ENCODE measurements at places on chromosomes 16 and 17.

DNA sequence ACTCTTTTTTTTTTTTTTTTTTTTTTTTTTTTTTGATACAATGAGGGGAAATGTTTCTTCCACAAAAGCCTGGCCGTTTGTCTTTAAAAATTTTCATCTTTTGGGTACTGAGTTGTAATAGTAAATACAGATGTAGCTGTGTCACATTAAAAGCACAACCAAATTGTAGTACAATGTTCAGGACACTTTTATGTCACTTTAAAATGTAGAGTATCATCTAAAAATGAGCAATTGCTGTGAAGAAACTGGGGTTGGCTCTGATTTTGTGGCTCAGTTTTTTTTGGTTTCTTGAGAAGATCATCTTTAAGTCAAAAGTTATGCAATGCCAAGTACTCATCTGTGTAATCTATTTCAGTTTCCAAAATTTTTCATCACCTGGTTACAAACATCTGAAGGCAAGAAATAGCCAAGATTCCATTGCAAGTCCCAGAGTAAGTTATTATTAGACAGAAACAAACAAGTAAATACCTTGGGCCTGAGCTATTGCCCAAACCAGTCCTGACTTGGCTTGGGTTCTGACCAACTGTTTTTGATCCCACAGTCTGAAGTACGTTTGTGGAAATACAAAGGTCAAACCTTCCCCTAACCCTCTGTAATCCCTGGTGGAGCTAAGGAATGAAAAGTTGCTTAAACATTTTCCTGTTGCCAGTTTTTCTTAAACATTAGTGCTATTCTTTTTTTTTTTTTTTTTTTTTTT is 717.2 kb downstream of the WWOX start:
- no peak for DNase-seq

GRCh38 chr17:9230346-9230745 is 209.0 kb downstream of the NTN1 start:
- no peak for DNase-seq

GRCh38 chr17:55038291-55038690 is 69.7 kb downstream of the STXBP4 start:
- peak; percentile 8 for DNase-seq

- peak; percentile 65 for DNase-seq
Observed at GRCh38 chr16:2881783-2882649, 999 bp upstream of the FLYWCH2 start.

DNA sequence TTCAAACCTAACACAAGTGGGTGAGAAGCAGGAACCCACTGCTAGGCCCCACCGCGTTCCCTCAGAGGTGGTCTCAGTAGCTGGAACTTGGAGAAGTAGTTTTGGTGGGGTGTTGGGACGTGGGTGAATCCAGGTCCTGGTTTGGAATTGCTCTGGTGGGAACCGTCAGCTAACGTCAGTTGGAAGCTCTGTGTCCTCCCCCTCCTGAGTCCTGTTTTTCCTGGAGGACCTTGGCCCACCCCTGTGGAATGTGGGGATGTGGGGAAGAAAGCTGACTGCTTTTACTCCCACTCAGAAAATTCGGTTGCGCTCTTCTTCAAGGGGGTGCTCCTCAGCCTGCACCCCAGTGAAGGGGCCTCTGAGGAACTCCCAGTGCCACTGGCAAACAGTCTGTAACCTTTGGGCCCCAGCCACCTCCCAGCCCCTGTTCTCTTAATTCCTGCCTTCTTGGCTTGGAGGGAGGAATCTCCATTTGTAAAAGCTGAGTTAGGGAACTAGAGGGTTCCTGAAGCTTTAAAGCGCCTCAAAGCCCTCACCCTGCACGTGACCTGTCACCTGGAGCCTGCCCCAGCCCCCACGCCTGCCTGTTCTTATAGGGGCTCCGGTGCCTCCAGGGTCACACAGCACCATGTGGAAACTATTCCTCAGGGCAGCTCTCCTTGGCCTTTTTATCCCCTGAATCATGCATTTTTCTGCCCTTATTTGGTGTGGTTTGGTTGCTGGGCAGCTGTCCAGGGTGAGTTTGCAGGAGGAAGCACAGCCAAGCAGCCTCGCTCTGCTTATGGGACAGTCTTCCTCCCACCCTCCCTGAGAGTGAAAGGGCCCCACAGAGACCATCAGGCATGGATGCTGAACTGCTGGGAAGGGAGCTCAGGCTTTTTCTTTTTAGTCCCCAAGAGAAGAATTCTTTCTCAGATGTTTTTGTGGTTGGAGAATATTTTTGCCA is 16.2 kb upstream of the NAGLU start:
- DNase-seq, result peak; percentile 70

GRCh38 chr17:64032081-64032480 is 11.6 kb upstream of the ICAM2 start:
- no peak for DNase-seq

- no peak for DNase-seq
Observed at GRCh38 chr17:78325076-78325687, 34.7 kb downstream of the SOCS3 start.

GRCh38 chr16:86945166-86945900 is 367.0 kb downstream of the FOXL1 start:
- no peak for DNase-seq

DNA sequence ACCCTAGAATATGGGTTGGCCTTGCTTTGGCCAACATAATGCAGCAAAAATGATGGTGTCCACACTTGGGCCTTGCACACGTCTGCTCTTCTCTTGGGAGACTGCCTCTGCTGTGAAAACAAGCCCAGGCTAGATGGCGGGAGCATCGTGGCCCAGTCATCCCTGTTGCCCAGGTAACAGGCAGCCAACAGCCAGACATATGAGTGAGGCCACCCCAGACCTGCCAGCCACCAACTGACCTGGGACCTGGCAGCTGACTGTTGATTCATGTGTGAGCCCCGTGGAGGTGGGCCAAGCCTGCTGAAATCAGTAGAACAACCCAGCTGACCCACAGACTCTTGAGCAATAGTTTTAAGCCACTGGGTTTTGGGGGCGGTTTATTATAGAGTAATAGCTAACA is 39.4 kb upstream of the CDH3 start:
- DNase-seq, result no peak

- peak; percentile 65 for DNase-seq
Observed at GRCh38 chr16:50684823-50685461, 3.8 kb upstream of the SNX20 start.

- DNase-seq, result no peak
Observed at GRCh38 chr16:30700491-30700890, 1.5 kb downstream of the SRCAP start.

- DNase-seq, result no peak
Observed at GRCh38 chr17:1422885-1423284, 22.9 kb upstream of the YWHAE start.

DNA sequence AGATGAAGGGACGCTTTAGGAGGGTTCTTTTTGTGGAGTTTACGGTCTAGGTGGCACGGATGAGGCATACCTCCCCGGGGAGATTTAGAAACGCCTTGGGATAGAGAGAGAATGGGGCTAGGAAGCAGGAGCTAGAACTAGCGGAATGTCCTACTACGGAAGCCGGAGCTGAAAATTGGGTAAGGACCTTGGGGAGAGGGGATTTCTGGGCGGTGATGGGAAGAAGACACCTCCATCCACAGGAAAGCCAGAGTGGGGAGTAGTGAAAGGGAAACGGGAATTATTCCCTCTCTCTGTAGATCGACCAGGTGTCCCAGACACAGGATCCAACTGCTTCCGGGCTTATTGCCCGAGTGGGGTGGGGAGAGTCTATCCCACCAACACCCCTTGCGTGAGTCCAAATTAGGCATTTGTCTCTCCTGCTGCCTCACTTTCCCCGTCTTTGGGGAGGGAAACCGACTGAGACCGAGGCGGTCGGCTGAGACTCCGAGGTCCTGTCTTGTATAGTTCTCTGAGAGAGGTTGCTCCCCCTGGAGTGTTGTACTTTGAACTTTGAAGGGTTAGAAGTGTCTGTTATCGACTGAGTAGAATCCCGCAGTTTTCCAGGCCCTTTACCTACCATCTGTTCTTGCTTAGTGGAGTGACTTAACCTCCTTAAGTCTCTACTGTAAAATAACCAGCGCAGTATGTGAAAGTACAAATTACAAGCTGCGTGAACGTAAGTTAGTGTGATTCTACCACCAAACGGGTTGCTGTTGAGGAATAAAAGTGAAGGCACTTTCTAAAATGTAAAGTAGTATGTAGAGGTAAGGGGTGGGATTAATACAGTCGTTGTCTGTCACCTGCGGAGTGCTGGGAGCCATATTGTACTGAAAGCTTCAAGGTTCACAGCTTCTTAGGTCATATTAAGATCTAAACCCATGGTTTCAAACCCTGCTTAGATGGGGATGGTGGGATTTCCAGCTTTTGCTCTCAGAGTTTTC is 1.0 kb downstream of the RSPRY1 start:
- peak; percentile 49 for DNase-seq

GRCh38 chr17:37100231-37100630 is 151.5 kb downstream of the AATF start:
- DNase-seq, result no peak

DNA sequence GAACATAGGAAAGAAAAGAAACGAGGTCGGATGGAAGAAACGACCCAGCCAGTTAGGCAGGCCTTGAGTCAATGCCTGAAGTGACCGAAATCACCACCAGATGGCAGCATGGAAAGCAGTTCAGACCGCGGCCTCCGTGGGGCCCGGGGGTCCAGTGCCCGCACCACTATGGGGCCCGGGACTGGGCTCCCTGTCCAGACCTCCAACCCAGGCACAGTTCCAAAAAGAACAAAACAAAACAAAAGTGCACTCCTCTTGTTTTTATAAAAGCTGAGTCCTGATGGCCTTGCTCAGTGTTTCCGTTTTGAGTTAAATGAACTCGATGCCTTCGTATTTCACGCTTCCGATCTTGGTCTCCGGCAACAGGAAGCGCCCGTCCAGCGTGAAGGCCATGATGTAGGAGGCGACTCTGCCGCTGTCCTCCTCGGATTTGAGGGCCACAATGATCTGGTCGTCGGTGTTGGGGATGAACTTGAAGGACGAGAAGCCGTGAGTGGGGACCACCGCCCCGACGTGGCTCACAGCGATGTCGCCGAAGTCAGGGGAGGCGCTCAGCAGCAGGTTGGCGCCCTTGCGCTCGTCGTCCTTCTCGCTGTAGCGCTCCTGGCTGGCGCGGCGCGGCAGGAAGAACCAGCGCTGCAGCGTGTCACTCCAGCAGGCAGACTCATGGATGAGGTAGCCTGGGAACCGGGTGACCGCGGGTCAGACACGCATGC is 13.7 kb upstream of the LGALS3BP start:
- DNase-seq, result peak; percentile 76

GRCh38 chr16:54519161-54519695 is 232.6 kb upstream of the IRX3 start:
- no peak for DNase-seq

- no peak for DNase-seq
Observed at GRCh38 chr16:7509963-7510601, 177.4 kb downstream of the RBFOX1 start.

DNA sequence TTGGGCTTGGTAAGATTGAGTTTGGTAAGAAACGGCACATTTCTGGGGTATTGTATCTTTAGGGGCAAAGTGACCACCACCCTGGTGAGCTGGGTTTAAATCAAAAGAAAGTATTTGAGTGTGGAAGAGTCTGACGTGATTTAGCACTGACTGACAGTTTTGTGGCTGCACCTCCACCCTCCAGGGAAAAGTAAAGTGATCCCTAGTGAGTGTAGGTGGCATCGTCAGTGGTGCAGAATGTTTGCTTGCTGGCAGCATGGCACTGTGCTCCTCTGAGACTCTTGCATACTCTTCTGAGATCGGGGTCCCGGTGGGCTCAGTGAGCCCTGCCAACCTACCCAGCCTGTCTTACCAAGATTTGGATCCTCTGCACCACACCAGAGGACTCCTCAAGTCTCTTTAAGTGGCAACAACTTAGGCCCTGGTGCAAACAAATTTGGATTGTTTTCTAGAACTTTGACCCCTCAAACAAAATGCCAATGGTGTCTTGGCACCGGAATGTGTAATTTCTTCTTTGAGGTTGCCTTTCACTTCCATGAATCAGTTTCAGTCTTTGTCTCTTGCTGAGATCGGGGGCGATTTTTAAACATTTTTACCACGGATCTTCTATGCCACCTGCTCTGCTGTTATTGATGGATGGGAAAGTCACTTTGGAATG is 2.8 kb downstream of the PRKCB start:
- DNase-seq, result no peak

GRCh38 chr17:32802306-32802705 is 74.6 kb downstream of the MYO1D start:
- DNase-seq, result no peak

DNA sequence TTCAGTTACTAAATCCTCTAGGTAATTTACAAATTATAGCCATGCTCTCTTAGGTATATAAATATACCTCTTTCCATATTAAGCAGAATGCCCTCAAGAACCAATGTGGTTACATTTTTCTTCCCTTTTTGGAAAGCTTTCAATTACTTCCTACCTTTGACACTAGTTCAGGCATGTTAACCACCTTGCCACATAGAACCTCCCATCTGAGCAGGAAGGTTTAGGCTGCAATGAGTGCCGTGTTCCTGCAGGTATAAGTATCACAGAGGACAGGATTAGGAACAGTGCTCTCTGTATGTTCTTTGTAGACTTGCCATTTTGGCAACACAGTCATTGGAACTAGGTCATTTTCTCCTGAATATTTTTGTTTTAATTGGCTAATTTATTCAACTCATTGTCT is 20.1 kb downstream of the KRT25 start:
- no peak for DNase-seq

DNA sequence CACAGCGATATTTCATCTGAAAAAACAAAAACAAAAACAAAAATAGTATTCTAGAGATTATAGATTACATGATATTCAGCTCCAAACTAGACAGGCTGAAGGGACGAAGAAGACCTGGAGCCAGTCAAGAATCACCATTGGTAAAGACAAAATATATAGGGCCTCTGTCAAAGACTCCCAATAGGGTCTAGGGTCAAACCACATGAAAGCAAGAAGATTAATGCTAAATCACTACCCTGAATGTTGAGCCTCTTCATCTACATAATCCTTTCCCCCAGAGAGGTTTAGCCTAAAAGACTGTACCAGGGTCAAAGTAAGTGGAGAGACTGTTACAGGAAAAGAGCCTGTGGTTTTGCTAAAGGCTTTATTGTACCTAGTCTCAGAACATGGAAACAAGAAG is 10.8 kb upstream of the NME1 start:
- DNase-seq, result no peak

- no peak for DNase-seq
Observed at GRCh38 chr16:89962754-89963498, 14.4 kb downstream of the DEF8 start.
